Gastroesophageal sphincter (tissue), 4 donors: ENCODE measurements at places on chromosomes 6 and 20.

- ATAC-seq, result no peak
Measured at GRCh38 chr6:136347847-136348246, 58.2 kb upstream of the BCLAF1 start.

DNA sequence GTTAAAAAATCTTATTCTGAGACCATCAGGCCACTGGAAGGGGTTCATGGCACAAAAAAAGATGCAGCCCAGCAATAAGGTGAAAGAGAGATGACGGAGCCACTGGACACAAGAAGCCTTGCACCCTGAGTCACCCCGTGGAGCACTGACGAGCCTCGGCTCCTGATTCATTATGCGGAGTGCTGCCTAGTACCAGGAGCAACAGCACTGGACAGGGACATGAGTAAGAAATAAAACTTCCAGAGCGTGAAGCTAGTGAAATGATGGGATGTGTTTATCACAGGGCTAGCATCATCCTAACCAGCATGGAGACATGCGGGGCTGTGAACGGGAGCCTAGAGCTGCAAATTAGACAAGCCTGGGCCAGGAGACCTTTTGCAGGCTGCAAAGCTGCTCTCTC is 53.3 kb downstream of the RNASET2 start:
- ATAC-seq, result no peak

DNA sequence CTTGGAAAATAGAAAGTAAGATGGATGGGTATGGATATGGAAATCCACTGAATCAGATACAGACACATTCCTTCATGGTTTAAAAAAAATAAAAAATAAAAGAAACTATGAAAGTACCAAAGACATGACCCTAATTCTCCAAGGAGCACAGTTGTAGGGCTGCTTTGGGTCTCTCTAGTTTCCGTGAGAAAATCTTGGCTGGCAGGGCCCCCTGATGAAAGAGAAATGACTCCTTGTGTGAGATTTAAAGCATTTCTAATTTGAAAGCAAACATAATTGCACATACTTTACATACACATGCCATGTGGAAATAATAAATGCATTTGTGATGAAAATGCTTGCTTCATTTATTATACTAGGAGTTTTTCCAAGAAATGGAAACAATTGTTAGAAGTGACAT is 593.9 kb upstream of the BTBD3 start:
- ATAC-seq, result no peak

DNA sequence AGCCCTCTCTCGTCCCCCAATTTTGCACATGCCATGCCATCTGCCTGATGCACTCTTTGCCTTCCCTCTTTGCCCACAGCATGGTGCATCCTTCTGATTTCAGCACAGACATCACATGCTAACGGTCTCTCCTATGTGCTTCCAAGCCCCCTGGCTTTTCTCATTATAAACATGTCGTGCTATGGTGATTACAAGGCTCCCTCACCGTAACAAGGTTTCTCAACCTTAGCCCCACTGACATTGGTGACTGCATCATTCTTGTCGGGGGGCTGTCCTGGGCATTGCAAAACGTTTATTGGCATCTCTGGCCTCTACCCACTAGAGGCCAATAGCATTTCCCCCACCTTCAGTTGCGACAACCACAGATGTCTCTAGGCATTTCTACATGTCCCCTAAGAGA is 187.2 kb downstream of the TFAP2C start:
- no peak for ATAC-seq

DNA sequence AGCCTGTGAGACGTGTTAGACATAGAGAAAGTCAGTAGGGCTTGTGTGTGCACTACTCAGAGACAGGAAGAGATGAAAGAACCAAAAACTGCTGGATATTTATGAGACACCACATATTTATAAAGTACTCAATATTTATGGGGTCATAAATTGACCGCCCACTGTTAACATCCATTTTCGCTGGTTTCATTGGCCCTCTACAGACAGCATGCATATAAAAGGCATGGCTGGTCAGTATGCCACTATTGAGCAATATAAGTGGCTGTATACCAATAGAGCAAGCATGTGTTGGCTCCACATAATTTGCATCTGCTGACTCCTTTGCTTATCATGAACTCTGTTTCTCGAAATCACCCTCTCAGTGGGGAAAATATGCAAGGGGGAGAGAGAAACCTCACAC is 110.3 kb upstream of the BTN3A2 start:
- ATAC-seq, result no peak

DNA sequence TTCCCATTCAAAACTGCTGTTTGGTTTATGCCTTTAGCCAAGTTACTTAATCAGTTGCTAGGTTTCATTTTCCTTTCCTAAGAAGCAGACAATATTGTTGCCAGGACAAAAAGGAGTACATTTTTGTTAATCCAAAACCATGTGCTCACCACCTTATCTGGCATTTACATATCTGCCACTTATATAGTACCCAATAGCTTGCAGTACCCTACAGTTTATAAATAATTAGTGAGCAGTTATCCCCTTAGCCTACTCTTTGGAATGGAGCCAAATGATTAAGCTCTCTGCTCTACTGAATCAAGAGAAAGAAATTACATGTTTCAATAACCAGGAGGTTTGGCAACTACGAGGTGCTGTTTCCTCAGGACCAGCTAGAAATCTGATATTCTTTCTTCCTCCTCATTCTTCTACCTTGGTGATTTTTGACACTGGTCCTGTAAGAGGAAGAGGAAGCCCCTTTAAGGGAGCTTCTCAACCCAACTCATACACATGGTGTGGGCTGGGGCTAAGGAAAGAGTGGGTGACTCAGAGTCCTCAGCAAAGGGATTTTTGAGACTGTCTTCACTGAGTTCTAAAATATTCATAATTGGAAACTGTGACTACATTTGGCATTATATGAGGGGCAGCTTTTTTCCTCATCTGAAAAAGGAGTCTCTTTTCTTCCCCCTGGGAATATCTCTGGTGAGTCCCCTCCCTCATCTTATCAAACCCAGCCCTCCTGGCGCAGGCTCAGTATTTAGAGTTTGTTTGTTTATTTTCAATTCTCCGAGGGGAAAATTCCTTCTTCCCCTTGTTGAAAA is 1.5 kb downstream of the ZNFX1 start:
- no peak for ATAC-seq

DNA sequence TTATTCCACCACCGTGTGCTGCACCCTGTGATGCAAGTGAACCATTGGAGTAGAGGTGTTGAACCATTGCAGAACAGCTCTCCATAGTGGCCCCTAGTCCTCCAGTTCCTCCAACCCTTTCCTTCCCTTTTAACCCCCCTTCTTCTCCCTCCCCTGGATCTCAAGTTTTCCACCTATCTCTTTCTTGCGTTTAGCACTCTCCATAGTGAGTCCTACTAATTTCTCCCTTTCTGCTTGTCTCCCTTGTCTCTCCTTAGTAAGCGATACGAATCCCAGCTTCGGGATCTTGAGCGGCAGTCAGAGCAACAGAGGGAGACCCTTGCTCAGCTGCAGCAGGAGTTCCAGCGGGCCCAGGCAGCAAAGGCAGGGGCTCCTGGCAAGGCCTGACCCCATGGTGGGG is 1.1 kb downstream of the PFDN6 start:
- ATAC-seq, result no peak

DNA sequence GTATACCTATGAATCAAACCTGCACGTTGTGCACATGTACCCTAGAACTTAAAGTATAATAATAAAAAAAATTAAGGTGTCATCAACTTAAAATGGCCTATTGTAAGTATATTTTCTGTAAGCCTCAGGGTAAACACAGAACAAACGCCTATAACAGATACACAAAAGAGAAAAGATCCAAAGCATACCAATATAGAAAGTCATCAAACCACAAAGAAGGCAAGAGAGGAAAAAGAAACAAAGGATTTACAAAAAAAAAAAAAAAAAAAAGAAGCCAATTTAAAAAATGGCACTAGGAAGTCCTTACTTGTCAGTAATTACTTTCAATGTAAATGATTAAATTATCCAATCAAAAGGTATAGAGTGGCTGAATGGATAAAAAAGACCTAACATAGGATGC is 24.6 kb upstream of the ASF1A start:
- no peak for ATAC-seq

DNA sequence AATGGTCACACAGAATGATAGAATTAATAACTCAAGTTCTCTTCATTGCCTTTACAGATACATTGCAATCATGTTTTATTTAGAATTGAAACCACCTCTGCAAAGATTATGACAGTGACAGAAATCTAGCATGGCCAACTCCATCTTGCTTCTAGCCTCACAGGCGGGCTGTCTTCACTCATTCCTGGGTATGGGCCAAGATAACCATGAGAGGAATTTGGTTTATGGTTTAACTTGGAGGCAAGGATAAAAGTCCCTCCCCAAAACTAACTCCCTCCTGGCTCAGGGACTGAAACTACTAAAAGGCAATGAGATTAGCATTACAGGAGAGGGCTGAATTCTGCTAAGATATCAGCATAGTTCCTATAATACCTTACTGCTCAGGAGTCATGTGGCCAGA is 95.2 kb upstream of the CST7 start:
- no peak for ATAC-seq

- peak; percentile 52 for ATAC-seq
Measured at GRCh38 chr6:27505209-27506027, 32.5 kb upstream of the ZNF184 start.

DNA sequence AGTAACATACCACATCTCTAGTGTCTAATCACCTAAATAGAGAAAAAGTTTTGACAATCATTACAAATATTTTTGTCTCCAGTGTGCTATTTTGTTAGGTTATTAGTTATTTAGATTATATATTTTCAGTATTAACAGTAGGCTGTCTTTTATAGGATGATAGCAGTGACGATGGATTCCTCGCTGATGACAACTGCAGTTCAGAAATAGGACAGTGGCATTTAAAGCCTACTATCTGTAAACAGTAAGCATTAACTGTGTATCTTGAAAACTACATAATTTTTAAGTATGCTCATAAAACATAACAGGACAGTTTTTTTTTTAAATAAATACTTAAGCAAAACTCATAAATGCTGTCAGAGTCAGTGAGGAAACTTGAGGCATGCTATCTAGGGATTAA is 37.9 kb upstream of the MYO6 start:
- no peak for ATAC-seq

DNA sequence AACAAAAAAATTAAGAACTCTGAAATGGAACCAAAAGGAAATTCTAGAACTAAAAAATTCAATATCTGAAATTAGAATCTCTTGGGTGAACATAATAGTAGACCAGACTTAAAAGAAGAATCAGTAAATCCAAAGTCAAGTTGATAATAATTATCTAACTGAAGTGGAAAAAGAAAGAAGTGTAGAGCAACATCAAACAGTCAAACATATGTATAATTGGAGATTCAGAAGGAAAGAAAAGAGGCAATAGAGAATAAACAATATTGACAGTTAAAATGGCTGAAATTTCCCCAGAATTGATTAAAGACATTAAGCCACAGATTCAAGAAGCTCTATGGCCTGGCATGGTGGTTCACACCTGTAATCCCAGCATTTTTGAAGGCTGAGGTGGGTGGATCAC is 383.6 kb downstream of the PREX1 start:
- no peak for ATAC-seq

GRCh38 chr20:39960522-39961428 is 728.3 kb downstream of the MAFB start:
- peak; percentile 67 for ATAC-seq

GRCh38 chr20:63939061-63939935 is 16.9 kb downstream of the UCKL1 start:
- ATAC-seq, result no peak

GRCh38 chr20:8901237-8902025 is 167.5 kb upstream of the PLCB4 start:
- ATAC-seq, result peak; percentile 80

- peak; percentile 63 for ATAC-seq
Measured at GRCh38 chr6:105794239-105794638, 291.9 kb upstream of the PRDM1 start.

- no peak for ATAC-seq
Measured at GRCh38 chr20:53210931-53211330, 238.8 kb downstream of the TSHZ2 start.

- ATAC-seq, result no peak
Measured at GRCh38 chr20:10314198-10314597, 95.6 kb downstream of the SNAP25 start.

GRCh38 chr6:5990786-5991185 is 15.9 kb downstream of the NRN1 start:
- ATAC-seq, result no peak

DNA sequence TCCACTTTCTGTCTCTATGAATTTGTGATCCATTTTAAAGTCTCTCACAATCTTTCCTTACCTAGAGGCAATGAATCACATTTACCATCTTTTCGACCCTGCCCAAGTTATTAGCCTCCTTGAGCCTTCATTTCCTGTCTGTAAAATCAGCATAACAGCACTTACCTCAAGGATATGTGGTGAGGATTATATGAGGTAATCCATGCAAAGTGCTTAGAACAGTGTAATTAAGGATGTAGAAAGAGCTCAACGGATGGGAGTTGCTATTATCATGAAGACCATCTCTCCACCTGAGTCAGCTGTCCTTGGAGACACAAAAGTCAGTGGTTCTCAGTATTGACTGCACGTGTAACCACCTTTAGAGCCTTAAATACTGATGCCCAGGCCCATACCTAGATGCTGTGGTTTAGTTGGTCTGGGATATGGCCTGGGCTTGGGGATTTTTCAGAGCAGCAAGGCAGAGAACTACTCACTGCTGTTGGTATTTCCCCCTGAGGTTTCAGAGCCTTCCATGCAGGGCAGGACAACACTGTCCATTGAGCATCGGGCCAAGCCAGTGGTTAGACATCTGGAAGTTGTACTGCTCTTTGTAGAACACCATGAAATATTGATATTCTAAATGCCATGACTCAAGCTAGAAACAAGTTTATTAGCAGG is 55.8 kb downstream of the LYRM2 start:
- ATAC-seq, result no peak

- no peak for ATAC-seq
Measured at GRCh38 chr20:58032599-58032998, 195.9 kb downstream of the ANKRD60 start.

DNA sequence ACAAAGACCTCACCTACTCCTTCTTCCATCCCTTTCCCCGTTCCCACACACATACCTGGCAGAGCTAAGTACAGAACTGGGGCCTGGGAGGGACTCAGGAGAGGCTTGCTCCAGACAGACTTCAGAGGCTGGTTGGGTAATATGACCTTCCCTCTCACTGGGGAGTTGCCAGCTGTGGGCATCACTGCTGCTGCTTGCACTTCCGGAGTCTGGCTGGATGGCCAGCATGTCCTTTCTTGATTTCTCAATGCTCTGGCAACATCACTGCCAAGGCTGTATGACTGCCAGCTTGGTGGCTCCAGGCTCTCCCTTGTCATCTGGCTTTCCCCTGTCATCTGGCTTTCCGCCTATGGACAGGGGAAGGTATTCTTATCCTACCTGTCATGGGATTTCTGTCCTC is 47.8 kb downstream of the CDH22 start:
- no peak for ATAC-seq
